Cerebellar nuclear complex (tissue), 1 donor: ENCODE measurements at places on chromosomes 1 and 21.

DNA sequence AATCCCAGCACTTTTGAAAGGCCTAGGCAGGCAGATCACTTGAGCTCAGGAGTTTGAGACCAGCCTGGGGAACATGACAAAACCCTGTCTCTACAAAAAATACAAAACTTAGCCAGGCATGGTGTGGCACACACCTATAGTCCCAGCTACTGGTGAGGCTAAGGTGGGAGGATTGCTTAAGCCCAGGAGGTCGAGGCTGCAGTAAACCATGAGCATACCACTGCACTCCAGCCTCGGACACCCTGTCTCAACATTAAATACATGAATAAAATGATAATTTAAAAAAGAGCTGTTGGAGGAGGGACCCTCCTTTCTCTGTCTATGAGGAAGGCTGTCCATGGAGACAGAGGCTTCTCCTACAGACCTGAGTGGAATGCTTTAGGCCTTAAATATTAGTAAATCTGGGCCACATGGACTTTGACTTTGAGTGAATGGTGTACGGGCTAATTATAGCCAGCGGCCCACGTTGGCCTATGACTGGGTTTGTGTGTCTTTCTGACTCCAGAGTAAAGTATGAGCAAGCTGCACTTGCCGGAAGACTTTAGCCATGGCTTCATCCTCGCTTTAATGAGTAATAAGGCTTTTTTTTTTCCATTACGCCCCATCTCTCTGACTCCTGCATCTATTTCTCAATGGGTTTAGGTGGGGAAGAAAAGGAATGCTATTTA lies 21.3 kb downstream of the RAB3B start:
- no peak for DNase-seq

DNA sequence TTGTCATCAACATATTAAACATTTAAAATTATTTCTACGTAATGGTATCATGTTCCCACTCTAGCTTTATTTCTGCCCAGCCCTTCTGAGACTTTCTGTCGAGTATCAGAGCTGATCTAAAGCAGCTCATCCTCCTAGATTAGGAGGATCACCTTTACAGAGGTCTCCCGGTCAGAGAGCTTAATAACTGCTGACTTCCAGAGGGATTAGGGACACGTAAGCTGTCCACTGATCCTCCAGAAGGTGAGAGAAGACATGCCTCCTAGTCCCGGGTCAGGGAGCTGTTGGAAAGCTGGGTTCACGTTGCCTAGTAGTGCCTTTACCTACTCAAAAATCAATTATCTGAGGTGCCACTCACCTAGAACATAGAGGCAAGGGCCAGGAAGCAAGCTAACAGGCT lies 31.2 kb upstream of the NADK start:
- no peak for DNase-seq

DNA sequence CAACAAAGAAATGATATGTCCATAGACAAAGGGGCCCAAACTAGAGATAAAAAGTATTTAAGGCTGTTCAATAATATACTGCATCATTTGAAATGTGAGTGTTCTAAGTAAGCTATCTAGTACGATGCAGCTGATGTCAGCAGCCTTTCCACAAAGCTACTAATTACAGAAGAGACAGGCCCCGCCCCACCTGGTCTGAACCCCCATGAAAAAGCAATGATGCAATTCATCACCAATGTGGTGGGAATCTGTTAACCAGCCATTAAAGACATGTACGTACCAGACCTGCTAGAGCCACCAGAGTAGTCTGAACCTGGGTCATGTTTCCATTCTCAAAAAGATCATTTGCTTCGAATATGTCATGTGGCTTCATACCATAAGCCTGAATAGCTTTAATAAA lies 25.1 kb downstream of the CNN3 start:
- DNase-seq: no peak

DNA sequence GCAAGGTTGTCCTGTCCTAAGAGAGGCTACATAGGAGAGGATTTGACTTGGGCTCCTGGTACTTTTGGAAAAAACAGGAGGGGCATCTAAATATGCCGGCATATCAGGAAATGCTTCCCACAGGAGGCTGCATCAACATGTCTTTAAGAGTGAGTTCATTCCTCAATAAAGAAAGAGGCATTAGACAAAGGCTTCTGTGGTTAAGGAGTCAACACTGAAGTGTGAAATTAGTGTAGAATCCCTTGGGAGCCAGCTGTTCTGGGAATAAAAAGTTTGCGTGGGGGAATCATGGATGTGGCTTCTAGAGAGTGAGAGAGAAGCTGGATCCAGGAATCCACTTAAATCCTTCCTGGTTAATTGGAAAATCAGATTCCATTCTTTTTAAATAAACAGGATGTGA lies 69.5 kb downstream of the DNM3 start:
- no peak for DNase-seq

GRCh38 chr1:226569879-226570547 lies 21.4 kb downstream of the STUM start:
- DNase-seq: no peak

GRCh38 chr1:179168536-179168935 lies 60.9 kb downstream of the ABL2 start:
- no peak for DNase-seq

DNA sequence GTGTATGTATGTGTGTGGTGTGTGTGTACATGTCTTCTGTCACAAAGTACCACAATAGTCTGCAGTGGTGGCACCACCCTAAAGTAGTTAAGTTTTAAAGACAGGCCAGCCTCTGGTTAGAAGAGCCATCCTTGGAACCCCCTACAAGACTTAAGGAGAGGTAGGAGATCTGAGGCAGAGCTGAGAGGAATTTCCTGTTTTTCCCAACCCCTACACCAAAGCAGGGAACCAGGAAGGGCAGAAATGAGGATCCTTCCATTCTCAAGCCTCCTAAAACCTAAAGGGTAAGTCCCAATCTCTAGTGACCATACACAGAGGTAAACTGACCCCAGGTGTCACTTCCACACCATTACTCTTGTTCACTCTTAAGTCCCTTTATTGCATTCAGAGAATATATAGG lies 11.1 kb downstream of the PEA15 start:
- DNase-seq: no peak

- DNase-seq: no peak
Measured at GRCh38 chr1:109589177-109589576, 30.2 kb downstream of the GNAT2 start.
